Renal pelvis (tissue), 12 donors: ENCODE measurements at places on chromosomes 4 and X. TPM values are rescaled to one million over a fixed set of nuclear protein-coding genes. Genes with fewer than 3 reads are reported as not detected.

GRCh38 chr4:42915484-42915883 is 23.0 kb downstream of the GRXCR1 start:
- DNase-seq: no peak

The NMU gene
- 12.1 TPM for polyA plus RNA-seq

GRCh38 chrX:45351478-45351877 is 150.8 kb upstream of the DIPK2B start:
- DNase-seq: no peak

The ASB12 gene
- 0.52 TPM for polyA plus RNA-seq

DNA sequence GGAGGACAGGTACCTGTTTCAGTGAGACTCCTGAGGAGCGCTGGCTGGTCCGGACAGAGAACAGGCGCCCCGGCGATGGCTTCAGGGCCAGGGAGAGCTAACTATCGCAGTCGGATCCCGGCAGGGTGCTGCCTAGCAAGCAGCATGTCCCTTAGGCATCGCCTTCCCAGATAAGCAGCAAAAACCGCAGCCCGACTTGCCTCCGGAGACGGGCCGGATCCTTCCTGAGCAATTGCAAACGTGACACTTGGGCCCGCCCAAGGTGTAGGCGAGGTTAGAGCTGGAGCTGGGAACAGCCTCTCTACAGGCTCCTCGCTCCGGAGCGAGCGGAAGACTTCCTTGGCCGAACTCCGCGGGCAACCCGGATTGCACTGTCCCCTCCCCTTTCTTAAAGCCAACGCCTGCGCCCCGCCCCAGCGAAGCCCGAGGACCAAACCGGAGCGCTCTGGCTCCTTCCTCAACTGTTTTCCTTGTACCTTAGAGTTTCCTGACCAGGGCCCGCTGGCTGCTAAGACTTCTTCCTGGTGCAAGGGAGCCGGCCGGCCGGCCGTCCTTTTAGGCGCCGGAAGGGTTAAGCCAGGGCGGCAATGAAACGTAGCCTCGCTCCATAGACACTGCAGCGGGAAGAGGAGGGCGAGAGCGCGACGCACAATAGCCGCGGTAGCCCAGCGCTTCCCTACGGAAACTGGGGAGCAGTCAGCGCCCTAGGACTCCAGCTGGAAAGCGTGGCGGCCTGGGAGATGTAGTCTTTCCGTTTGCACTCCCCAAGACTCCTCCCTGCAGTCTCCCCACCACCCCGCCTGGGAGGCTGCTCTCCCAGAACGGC is at the start of gene OPHN1:
Gene OPHN1 (minus strand): TSS at position 341 of the 826 bp plus-strand sequence. CDS start 475 bp downstream, outside the sequence.
- DNase-seq: peak; percentile 59

DNA sequence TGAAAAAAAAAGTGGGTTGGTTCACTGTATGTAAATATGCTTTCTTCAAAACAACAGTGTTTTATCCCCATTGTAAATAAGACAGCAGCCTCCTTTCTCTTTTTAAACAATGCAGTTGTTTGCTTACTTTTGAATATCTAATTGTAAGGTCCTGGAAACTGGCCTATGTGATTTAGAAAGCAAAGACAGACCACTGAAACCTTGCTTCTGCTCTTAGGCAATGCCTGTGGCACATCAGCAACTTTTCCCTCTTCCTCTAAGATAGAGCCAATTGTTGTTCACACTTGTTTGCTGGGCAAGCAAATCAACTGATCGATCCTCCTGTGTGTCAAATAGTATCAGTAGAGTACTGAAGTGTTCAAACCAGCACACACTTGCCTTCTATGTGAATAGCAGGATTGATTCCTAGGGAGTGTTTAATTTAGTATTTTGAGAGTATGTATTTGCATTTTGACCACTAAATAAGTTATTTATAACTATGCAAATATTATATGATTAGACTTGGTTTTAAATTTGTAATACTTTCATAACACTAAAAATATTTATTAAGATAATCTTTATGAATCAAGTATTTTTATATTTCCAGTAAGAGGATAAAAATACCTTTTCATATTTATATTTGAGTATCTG is 55.4 kb upstream of the GRPR start:
- no peak for DNase-seq

- no peak for DNase-seq
Measured at GRCh38 chrX:42096265-42096920, 173.0 kb upstream of the CASK start.

GRCh38 chr4:20428436-20429160 is 176.9 kb downstream of the SLIT2 start:
- no peak for DNase-seq

GRCh38 chrX:78979789-78980464 is 34.7 kb downstream of the P2RY10 start:
- DNase-seq: no peak

The HTN3 gene
- not detected for polyA plus RNA-seq

GRCh38 chrX:29699239-29699638 is 516.1 kb upstream of the MAGEB2 start:
- no peak for DNase-seq

The PABPC5 gene
- 5.0 TPM for polyA plus RNA-seq

- peak; percentile 8 for DNase-seq
Measured at GRCh38 chr4:73446336-73446938, 10.4 kb downstream of the AFP start.

The ATOH1 gene
- not detected for polyA plus RNA-seq

DNA sequence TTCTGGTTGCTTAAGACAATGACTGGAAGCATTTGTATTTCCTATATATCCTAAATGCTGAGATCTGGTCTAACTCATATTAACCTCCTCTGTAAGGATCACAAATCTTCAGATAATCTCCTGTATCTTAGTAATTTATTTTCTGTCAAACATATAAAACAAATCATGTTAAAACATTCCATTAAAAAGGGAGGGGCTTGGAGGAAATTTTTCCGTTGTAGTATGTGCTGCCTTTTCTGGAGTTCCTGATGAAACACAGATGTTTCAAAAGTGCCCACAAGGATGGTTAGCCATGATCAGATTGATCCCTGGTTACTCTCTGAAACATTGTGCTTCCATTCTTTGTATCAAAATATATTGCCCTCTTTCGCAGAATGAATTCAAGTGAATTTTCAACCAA is 182.1 kb downstream of the TENM3 start:
- DNase-seq: no peak

- no peak for DNase-seq
Measured at GRCh38 chr4:26369581-26369980, 48.8 kb downstream of the RBPJ start.

The PNMA3 gene
- 29.4 TPM for polyA plus RNA-seq

- peak; percentile 29 for DNase-seq
Measured at GRCh38 chr4:152640058-152640921, 39.5 kb downstream of the TMEM154 start.

DNA sequence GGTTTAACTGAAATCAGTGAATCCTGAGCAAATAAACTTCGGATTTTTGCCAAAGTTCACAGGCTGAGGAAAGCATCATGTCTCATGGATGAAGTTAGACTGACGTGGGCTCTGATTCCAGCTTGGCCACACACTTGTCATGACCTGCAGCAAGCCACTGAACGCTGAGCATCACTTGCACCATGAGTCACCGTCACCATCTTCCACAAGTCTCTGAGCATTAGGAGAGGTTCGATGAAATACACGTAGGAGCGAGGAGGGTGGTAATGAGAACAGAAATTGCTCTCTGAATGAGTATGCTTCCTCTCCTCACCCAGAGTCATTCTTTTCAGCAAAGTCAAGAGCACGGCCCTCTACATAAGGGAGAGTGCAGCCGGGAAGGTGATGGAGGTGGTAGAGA is 3.8 kb upstream of the TRIML2 start:
- no peak for DNase-seq

DNA sequence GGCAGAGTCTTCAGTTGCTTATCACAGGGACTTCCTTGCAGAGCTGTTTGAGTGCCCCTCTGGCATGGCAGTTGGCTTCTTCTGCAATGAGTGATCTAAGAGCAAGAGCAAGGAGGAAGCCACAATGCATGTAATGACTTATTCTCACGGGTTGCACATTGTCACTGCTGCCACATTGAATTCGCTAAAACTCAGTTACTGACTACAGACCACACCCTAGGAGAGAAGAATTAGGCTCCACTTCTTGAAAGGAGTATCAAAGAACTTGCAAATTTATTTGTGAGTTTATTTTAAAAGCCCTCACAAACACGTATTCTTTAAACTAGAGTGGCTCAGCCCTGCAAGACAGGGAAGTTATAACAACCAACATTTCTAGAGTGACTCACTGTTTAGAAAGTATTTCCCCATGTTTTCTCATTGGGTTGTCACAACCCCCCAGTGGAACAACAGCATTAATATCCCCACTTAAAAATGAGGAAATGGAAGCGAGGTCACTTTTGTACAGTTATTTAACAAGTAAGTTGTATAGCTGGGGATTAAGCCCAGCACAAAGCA is 32.4 kb upstream of the RBPJ start:
- no peak for DNase-seq

DNA sequence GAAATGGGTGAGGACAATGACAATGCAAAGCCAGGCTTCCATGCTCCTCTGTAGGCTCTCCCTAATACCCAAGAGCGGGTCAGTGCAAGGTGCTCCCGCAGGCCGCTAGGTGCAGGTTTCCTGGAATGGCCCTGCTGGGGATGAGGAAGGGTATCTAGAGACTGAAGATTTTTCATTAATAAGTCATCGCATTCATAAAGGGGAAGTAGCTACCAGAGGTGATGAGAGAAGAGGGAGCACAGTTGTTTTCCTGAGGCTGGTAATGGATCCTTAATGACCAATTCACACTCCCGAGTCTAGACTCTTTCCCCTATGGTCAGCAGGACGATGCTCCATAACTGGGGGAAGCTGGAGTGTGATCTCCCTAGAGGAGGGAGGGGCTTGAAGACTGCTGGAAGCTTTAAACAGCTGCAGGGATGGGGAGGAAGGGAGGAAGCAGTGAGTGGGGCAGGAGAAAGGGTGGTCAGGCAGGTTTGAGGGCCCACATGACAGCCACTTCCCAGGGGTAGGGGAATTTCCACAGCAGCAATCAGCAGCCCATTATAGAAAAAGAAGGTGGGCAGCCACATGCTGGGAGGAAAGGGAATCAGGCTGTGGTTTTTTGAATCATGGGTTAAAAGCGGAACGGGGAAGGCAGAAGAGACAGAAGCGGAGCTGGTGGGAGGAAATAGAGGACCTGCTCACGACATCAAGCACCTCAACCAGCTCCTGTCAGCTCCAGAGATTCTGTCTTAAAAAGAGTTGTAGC is 10.2 kb upstream of the ATP6AP2 start:
- DNase-seq: no peak
